Activated effector memory CD4-positive, alpha-beta T cell treated with anti-CD3 and anti-CD28 coated beads, Interleukin-2, amount 50 U/mL, for 16 hours (primary cell): ENCODE measurements at places on chromosomes 1 and 21.

- no peak for DNase-seq
These were observed 45.8 kb upstream of the RC3H1 start for GRCh38 chr1:174068000-174068399.

DNA sequence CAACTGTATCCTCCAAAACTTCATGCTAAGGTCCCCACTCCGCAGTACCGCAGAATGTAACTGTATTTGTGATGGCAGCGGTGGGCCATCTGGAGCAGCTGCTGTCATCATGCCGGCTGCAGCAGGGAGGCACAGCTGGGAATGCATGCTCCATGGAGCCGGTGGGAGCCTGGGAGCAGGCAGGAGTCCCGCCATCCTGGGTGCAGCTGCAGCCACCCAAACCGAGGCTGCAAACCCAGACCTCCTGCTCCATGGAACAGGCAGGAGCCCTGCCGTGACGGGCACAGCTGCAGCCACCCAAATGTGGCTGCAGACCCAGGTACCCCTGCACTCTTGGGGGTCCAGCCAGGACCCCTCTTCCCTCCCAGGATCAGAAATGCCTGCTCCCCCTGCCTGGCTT, 80.3 kb downstream of the SCMH1 start:
- no peak for DNase-seq

DNA sequence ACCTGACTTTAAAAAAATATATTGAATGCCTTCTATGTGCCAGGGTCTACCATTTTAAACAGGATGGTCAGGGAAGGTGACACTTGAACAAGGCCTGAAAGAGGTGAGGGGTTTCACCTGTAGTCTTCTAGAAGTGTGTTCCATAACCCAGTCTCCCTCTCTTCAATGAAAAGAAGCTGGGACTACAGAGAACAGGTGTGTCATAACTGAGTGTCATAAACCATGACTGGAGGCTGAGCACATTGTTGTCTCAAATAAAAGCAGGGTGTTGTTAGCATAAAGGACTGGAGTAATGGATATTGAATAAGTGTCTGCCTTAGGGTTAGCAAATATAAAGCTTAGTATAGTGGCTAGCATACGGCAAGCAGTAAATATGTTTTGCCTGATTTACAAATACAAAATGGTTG, 65.4 kb downstream of the SYDE2 start:
- DNase-seq, result no peak

DNA sequence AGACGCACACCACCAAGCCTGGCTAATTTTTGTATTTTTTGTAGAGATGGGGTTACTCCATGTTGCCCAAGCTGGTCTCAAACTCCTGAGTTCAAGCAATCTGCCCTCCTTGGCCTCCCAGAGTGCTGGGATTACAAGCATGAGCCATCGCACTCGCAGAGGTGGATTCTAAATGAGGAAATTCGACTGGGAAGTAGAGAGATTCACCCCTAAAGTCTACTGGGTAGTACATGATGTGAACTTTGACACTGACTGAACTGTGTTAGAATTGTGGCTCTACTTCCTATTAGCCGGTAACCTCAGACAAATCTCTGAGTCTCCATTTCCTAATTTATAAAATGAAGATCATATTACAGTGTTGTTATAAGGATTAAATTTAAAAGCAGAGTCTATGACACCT, 276.0 kb upstream of the NR5A2 start:
- no peak for DNase-seq

DNA sequence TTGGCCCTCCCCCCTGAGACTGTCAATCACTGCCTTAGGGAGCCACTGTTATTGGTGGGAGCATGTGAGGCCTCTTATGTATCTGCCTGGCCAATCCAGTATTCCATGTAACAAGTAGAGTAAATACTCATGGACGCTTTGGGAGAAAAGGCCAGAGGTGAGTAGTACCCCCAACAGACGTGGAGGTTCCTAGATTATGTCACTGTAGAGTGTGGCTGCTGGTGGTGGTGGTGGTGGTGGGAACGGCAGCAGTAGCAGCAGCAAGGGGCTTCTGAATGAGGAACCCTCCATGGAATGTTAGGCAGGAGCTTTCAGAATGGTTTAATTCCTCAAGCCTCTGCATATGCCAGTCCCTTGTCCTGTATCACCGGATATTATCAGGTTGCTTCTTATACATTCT, 118.5 kb downstream of the UCK2 start:
- DNase-seq, result no peak

- no peak for DNase-seq
These were observed 1017.9 kb downstream of the ADGRL2 start for GRCh38 chr1:82818586-82818985.

GRCh38 chr1:17757426-17757825, 2.3 kb downstream of the ACTL8 start:
- DNase-seq, result no peak
